Stimulated activated CD4-positive, alpha-beta T cell treated with anti-CD3 and anti-CD28 coated beads, Interleukin-1b, Interleukin-23, amount 100 ng/mL, for 1 hour (primary cell): ENCODE measurements at places on chromosomes 16 and 17.

- DNase-seq = no peak
Measured at GRCh38 chr17:64622931-64623654, 39.0 kb downstream of the SMURF2 start.

- DNase-seq = no peak
Measured at GRCh38 chr16:75111514-75111940, 5.1 kb downstream of the LDHD start.

DNA sequence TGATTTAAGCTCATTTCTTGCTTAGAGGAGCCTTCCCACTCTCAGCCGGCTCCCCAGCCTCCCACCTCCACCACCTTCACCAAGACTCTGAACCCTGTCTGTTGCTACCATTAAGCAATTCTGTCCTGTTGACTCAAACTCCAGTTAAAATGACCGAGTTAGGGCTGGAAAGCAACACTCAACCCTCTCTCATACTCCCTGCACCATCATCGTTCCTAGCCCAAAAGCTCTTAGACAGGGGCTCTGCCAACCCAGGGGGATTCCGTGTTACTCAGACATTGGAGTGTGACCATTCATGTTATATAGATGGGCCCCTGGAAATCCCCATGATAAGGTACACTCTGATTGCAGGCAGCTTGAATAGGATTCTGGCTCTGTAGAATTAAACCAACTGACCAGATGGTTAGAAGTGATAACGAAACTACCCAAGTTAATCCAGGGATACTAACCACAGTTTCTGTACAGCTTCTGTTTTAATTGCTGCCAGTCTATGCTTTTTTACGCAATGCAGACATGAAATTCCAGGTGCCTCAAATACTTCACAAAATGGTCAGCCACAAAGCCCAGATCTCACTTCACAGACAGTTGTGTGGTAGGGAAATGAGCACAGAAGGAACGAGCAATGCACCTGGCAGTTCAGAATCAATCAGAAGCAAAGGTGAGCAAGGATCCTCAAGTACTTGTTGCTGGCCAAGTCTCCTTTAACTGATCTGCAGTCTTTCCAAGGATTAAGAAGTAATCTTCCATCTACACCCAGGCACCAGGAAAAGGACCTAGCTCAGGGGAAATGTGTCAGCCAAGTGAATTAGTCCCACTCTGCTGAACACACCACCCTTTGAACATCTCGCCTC is 2.1 kb downstream of the SSTR2 start:
- no peak for DNase-seq

GRCh38 chr17:296379-296778 is 56.2 kb downstream of the RPH3AL start:
- DNase-seq = no peak
